Left ventricle myocardium inferior (tissue), 1 donor: ENCODE measurements at places on chromosomes 4 and X. TPM values are rescaled to one million over a fixed set of nuclear protein-coding genes. Genes with fewer than 3 reads are reported as not detected.

- DNase-seq: no peak
These were observed 18.9 kb upstream of the MRFAP1 start for GRCh38 chr4:6621556-6621927.

GRCh38 chr4:32477518-32477917 lies 1757.3 kb downstream of the PCDH7 start:
- DNase-seq: no peak

RBMXL3 gene
- not detected for total RNA-seq

AWAT2 gene
- not detected for total RNA-seq

TRAM1L1 gene
- total RNA-seq: 0.82 TPM
